ENCODE measurements at places on chromosomes 11 and 22.

GRCh38 chr11:1160231-1161101 lies 2.7 kb downstream of the MUC5AC start:
- DNase-seq, result no peak

DNA sequence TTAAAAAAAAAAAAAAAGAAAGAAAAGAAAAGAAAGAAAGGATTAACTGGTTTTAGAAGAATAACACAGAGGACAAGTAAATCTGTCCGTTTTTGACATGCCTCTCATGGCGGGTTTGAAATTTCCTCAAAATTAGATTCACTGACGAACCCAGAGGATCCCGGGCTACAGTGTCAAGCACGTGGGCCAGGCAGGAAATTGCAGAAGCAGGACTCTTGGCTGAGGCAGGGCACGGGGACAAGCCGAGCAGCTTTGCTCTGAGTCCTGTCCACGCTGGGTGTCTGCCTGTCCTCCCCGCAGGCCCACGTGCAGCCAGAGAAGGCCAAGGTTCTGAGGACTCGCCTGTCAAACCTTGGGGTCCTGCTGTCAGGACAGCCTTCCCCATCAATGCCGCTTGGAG lies 24.7 kb downstream of the GAL start:
- no peak for DNase-seq

DNA sequence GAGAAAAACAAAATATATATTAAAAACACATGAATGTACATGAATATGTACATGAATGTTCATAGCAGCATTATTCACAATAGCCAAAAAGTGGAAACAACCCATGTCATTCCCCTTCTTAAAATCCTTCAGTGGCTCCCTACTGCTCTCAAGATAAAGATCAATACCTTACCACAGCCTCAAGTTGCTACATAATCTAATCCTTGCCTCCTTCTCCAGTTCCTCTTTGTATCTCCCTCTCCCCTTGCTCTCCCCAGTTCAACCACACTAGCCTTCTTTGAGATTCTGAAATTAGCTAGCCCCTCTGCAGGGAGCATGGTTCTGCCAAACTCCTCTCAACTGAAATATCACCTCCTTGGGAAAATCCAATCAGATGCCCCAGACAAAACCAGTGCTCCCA lies 28.1 kb downstream of the MTMR2 start:
- DNase-seq, result no peak

DNA sequence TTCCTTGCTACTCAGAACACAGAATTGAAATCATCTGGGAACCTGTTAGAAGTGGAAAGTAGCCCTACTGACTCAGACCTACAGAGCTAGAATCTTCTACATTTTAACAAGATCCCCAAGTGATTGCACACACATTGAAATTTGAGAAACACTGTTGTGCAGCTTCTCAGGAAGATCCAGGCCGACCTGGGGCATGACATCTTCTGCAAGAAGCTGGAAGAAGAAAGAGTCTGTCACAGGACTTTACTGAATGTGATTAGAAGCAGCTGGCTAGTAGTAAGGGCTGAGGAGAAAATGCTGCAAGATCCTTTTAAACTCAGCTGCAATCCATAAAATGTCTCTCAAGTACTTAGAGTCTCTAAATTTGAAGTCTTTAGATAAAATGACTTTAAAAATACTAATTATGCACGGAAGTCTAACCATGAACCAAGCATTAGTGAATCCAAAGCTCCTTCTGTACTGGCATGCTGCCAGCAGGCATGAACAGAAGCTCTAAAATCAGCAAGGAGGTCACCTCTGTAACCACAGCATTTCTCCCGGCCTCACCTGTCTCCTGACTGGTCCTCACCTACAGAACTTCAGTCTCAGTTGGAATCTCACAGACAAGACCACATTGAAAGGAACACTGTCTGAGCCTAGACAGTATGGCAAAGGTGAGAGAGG lies 85.0 kb downstream of the SERGEF start:
- DNase-seq, result peak; percentile 35

DNA sequence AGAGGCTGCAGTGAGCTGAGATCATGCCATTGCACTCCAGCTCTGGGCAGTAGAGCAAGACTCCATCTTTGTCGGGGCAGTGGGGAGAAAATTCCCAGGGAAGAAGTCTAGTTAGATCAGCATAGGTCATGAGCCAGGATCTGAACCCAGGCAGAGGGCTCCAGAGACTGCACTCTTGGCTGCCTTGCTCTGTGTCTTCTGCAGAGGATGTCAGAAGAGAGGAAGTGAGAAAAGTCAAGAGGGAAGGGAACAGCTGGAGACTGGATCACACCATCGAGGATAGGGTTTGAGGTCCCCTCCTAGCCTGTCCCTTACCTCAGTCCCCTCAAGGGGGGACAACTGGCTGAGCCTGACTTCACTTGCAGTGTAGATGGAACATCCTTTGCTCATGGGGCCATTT lies 5.8 kb downstream of the MYOD1 start:
- no peak for DNase-seq

DNA sequence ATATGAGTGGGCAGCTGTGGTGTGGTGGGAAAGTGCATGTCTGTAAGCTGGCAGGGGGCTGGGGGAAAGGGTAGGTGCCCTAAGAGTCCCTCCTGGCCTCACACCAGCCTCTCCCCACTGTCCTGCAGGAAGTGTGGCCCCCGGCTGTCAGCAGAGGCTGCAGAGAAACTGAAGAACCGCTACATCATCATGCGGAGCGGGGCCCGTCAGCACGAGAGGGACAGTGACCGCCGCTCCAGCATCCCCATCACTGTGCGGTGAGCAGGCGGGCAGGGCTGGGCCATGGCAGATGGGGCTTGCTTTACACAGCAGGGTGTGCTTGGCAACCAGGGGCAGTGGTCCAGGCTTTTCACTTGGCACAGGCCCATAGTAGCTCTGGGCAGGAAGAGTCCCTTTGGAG lies 19.8 kb downstream of the MCM5 start:
- DNase-seq, result no peak

GRCh38 chr11:65898656-65899355 lies 1.4 kb downstream of the FOSL1 start:
- no peak for DNase-seq

DNA sequence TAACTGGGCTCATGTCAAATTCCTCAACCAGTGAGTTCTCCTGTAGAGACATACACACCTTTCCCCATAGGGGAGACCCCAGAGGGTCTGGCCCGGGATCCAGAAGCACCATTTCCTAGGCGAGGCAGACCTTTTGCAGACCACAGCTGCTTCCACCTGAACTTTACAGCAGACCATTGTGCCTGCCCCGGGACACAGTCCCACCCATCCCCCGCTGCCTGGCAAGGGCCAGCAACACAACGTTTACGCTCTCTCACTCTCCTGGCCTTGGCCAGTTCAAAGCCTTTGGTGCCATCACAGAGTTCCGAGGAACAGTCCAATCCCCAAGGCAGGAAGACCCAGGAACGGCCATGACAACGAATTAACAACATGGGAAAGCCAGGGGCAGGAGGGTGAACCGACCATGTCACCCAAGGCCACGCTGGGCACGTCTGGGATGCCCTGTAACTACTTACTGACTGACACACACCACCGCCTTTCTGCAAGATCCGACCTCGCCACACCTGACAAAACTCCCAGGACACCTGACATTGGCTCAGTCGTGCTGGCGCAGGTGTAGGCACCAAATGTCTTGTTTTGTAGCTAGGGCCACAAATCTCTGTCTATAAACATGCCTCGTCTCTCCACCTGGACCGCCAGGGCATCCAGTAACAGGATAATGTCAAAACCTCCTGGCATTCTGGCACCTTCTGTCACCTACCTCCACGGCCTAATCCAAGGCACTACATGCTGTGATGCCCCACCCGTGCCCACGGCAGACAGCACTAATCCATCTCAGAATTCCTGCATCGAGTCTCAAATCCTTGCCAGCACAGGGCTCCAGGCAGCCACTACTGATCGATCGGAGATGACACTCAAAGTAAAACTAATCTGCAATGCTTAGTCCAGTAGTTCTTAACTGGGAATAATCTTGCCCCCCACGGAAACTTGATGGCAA lies 51.3 kb downstream of the MYH9 start:
- no peak for DNase-seq

DNA sequence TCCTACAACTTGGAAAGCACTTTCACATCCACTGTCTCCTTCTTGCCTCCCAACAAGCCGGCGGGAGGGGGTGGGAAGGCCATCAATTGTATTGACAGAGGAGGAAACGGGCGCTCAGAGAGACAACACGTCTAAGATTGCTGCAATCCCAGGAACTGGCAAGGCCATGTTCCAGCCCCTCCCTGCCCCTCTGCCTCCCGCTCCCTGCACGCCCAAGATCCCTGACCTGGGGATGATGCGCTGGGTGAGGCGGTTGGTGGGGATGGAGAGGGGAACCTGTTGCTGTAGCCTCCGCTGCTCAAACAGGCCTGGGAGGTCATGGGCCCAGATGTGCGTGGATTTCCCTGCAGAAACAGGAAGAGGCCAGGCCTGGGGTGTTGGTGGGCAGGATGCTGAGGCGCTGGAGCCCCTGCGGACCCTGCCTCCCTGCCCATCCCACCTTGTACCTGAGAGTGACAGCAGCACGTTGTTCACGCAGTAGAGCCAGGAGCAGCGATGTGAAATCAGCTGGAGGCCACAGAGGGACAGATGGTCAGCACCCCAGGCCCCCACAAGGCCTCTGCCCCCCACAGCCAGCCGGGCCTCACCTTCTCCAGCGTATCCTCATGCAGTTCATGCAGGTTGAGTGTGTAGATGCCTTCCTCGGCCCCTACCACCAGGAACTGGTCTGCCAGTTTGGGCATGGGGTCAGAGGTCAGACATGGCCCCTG lies 6.8 kb downstream of the MAP4K2 start:
- no peak for DNase-seq

DNA sequence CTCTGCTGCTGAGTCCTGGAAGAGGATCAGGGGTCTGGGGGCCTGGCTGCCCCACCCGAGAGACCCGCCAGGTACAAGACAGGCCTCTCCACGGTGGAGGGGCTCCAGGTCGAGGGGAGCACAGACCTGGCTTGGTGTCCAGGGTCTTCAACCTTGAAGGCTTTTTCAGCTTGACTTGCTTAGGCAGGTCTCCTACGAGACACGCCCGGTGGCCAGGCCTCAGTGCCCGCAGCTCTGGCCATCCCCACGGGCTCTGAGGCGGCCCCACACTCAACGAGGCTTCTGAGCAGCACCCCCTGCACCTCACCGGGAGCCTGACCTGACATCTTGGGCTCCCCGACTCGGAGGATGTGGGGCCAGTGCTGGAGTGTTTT lies 6.6 kb upstream of the PLXNB2 start:
- no peak for DNase-seq

GRCh38 chr22:25024895-25025294 lies 72.4 kb downstream of the KIAA1671 start:
- no peak for DNase-seq

DNA sequence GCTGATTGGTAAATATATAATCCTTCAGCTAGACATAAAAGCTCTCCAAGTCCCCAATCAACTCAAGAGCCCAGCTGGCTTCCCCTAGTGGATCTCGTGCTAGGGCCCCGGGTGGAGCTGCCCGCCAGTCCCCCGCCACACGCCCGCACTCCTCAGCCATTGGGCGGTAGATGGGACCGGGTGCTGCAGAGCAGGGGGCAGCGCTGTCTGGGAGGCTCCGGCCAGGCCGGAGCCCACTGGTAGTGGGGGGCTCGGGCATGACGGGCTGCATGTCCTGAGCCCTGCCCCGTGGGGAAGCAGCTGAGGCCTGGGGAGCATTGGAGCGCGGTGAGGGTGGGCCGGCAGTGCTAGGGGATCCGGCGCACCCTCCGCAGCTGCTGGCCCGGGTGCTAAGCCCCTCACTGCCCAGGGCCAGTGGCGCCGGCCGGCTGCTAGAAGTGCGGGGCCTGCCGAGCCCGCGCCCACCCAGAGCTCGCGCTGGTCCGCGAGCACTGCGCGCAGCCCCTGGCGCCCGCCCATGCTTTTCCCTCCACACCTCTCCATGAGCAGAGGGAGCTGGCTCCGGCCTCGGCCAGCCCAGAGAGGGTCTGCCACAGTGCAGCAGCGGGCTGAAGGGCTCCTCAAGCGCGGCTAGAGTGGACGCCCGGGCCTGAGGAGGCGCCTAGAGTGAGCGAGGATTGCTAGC lies 1680.6 kb upstream of the RAG2 start:
- no peak for DNase-seq

GRCh38 chr11:57237204-57237681 lies at the start of gene APLNR:
APLNR (minus strand) TSS chr11:57237250; CDS start chr11:57237004, 246 bp downstream.
- no peak for DNase-seq

DNA sequence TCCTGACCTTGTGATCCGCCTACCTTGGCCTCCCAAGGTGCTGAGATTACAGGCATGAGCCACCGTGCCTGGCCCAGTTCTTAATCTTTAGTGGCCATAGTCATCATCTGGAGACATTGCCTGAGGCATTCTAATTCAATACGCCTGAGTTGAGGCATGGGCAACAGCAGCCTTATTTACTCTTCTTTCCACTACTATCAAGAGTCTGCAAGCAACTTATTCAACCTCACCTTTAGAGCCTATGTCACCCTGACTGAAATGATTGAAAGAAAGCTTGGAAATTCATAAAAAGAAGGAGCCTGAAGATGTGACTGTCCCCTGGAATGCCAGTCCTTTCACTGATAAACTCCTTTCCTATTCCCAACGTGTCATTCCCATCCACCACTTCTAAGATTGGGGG lies 15.8 kb upstream of the PAFAH1B2 start:
- no peak for DNase-seq

GRCh38 chr11:34904421-34904955 lies 11.7 kb downstream of the APIP start:
- DNase-seq, result no peak

GRCh38 chr22:41048791-41049717 lies 43.3 kb upstream of the EP300 start:
- DNase-seq, result peak; percentile 92

GRCh38 chr22:21791635-21792625 lies 56.3 kb upstream of the YPEL1 start:
- DNase-seq, result no peak

- no peak for DNase-seq
Measured at GRCh38 chr11:118398791-118399559, 2.4 kb upstream of the ATP5MG start.

DNA sequence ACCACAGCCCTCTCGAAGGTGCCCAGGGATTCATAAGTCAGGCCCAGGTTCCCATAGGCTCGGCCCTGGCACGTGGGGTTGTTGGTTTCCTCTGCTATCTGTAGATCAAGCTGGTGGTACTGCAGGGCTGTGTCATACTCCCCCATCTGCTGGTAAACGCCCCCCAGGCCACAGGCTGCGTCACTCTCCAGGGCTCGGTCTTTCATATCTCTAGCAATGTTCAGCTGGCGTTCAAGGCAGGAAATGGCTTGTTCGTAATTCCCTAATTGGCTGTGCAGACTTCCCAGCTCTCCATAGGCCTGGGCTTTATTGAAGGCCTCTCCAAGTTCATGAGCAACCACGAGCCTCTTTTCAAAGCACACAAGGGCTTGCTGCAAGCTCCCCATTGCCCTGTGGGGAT lies 186.4 kb upstream of the PITPNB start:
- DNase-seq, result no peak

- DNase-seq, result no peak
Measured at GRCh38 chr22:27558658-27559371, 242.7 kb downstream of the MN1 start.

DNA sequence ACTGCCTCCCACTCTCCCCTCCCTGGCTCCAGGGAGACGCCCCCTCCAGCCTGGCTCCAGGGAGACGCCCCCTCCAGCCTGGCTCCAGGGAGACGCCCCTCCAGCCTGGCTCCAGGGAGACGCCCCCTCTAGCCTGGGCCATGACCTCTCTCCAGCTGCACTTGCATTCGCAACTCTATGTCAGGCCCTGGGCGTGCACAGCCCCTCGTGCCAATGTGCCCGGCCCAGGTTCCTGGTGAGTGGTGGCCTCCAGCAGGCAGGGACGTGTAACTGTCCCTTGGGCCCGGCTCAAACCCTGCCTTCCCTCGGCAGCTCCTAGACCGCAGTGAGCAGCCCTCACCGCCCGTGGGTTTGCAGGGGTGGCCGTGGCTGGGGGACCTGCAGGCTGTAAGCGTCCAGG lies 6.9 kb downstream of the MUC6 start:
- no peak for DNase-seq

- DNase-seq, result peak; percentile 17
Measured at GRCh38 chr22:36211237-36211861, 9.7 kb upstream of the APOL4 start.
